ENCODE measurements at places on chromosomes 11 and 22.

DNA sequence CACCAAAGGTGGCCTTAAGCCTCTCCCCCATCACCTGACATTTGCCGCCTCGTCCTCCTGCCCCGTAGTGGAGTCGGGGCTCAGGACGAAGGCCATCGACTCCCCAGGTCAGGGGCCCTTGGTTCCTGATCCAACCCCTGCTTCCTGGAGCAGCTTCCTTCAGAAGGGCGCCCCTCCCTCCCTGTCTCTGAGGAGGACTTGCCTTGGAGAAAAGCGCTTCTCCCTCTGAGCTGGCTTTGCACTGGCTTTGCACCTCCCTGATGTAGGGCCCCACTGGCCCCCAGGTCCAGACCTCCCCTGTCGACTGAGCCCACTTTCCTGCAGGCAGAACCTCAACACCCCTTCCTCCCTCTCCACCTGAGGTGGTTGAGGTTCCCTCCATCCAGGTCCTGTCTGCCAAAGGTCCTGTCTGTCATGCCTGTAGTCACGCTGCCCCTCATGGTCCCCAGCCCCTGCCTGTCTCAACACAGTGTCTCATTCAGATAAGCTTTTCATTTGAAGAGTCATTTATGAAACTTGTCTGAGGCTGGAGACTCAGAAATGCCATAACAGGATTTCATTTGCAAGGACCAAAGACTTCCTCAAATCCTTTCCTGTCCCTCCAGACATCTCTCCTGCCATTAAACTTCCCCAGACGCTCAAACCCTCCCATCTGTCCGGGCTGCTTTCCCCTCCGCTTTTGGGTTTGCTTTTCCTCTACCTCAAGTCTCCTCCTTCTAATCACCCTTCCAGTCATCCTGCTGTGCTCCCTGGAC is 78.4 kb downstream of the MYO7A start:
- DNase-seq, result no peak

GRCh38 chr11:68442433-68442832 is 18.1 kb upstream of the PPP6R3 start:
- no peak for DNase-seq

DNA sequence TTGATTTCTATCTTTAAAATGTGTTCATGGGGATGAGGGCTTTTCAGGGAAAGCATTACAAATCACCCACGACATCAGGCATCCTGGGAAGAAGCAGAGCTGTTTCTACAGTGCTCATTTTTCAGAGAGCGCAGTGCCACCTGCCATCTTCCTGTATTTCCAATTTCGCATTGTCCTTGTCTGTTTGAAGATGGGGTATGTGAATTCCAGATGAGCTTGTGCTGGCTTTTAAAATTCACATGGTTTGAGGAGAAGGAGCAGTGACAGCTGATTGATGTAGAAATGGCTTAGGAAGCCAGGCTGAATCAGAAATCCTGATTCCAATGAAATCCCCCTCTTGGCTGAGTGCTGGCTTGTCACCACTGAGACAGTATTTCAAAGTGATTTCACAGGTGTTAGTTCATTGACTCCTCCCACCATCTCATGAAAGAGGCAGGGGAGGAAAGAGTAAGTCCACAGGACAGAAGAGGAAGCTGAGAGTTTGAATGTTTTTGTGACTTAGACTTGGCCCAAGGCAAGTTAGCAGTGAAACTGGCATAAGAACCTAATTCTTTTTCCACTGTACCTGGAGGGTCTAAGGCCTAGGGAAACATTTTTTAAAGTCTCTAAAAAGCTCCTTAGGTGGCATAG is 344.6 kb upstream of the C11orf87 start:
- no peak for DNase-seq

DNA sequence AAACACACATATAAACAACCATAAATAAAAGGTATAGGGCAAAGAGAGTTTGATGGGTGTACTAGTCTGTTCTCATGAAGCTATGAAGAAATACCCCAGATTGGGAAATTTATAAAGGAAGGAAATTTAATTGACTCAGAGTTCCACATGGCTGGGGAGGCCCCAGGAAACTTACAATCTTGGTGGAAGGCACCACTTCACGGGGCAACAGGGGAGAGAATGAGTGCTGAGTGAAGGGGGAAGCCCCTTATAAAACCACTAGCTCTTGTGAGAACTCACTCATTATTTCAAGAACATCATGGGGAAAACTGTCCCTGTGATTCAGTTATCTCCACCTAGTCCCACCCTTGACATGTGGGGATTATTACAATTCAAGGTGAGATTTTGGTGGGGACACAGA is 385.9 kb upstream of the ANO5 start:
- no peak for DNase-seq

DNA sequence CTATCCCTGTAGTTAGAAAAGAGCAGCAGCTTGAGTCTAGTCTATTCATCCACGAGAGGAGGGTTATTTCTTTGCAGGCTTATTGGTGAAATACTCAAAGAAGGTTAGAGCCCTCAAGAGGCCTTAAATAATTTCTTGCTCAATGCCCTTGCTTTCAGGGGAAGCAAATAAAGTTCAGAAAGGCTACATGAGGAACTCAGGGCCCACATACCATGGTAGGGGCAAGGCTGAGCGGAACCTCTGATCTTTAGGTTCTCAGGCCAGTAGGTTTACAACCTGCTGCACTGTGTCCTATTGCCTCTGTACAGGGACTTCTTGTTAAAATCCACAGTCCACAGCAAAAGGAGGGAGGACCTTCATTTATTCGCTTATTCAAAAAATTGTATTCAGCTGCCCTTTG is 101.7 kb downstream of the ADAMTS15 start:
- no peak for DNase-seq

- DNase-seq, result no peak
Measured at GRCh38 chr11:44333271-44334218, 23.6 kb upstream of the ALX4 start.

DNA sequence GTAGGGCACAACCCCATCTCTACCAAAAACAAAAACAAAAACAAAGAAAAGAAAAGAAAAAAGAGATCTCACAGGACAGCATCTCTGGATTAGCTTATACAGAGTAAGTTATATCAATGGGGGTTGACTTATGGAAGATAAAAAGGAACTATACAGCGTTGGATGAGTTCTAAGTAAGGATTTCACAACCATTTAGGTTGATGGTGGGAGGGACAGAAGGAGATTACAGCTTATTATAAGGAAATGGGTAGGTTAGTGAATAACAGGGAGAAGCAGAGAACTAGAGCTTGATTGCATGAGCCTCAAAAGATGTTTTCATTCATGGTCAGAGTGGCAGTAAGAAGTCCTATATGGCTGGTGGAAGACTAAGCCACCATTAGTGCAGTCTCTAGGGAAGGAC is 60.3 kb downstream of the CECR2 start:
- DNase-seq, result no peak

GRCh38 chr11:2094354-2095197 is 44.6 kb downstream of the IGF2 start:
- DNase-seq, result no peak

- DNase-seq, result no peak
Measured at GRCh38 chr11:130555251-130555841, 106.9 kb downstream of the ADAMTS15 start.

DNA sequence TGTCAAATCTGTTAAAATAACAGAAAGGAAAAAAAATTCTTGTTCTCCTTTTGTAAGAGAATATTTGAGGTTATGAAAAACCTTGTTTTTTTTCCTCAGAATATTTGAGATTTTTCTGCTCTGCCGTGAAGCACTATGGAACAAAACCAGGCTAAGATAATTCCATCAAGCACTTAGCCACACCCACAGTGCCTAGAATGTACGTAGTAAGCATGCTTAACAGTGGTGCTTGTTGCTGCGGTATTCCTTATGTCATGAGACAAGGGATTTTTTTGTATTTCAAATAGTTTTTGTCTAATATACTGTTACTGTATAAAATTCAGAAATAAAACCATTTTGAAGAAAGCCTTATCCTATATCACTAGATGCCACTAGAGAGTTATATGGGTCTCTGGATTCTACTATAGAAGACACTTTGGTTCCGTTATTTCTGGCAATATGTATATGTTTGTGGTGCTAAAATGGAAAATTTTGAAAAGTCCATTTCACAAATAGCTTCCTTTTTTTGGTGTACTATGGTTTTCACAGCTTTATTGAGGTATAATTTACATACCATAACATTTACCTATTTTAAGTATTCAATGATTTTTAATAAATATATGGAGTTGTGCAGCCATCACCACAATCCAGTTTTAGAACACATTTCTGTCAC is 23.7 kb downstream of the PDHX start:
- no peak for DNase-seq

DNA sequence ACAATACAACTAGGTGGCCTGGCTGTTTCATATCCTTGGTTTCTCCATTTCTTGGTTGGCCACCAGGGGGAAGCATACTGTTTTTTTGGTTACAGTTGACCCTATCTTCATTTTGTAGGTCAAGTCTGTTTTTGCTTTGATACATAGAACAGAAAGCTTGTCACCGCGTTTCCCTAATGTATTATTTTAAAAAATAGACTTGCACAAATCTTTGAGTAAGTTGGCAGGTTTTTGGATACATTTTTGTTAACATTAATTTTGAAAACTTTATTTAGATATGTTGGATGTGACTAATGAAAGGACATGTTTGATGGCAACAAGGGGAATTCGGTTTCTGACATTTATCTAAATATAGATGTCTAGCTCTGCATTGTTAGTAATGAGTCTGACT is 3.0 kb downstream of the NCR3LG1 start:
- DNase-seq, result no peak

DNA sequence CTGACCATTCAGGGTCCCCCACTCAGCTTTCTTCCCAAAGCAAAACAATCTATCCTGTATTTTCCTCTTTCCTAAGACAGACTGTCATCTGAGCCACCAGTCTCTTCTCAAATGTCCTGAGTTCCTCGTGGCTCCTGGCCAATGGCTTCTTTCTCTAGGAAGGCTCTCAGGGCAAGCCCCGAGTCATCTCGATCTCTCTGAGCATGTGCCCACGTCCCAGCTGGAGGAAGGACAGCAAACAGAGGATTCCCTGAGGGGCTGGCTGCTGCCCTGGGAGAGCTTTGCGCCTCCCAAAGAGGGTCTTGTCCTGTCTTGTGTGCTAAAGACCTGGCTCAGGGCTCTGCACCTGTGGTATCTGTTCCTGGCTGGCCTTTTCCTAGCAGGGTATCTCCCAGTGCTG is 8.3 kb downstream of the SLC37A2 start:
- DNase-seq, result no peak

- no peak for DNase-seq
Measured at GRCh38 chr11:30596832-30597231, 10.7 kb upstream of the MPPED2 start.

DNA sequence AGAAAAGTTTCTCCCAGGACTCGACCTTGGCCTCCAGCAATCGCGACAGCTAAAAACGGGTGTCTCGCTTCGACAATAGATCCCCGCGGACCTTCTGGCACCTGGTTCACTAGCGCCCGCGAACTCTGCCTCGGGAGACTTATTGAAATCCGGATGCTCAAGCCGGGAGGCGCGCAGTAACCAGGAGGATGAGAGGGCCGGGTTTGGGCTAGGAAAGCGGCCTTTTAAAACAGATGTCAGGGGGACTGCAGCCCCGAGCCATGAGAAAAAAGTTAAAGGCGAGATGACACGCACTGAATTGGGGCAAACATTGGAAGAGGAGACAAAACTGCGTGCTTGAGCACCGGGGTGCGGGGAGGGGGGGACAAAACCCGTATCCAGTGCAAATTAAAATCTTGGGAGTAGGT is 637 bp upstream of the ZBTB16 start:
- DNase-seq, result no peak

- DNase-seq, result no peak
Measured at GRCh38 chr11:11533057-11533456, 88.7 kb downstream of the GALNT18 start.

DNA sequence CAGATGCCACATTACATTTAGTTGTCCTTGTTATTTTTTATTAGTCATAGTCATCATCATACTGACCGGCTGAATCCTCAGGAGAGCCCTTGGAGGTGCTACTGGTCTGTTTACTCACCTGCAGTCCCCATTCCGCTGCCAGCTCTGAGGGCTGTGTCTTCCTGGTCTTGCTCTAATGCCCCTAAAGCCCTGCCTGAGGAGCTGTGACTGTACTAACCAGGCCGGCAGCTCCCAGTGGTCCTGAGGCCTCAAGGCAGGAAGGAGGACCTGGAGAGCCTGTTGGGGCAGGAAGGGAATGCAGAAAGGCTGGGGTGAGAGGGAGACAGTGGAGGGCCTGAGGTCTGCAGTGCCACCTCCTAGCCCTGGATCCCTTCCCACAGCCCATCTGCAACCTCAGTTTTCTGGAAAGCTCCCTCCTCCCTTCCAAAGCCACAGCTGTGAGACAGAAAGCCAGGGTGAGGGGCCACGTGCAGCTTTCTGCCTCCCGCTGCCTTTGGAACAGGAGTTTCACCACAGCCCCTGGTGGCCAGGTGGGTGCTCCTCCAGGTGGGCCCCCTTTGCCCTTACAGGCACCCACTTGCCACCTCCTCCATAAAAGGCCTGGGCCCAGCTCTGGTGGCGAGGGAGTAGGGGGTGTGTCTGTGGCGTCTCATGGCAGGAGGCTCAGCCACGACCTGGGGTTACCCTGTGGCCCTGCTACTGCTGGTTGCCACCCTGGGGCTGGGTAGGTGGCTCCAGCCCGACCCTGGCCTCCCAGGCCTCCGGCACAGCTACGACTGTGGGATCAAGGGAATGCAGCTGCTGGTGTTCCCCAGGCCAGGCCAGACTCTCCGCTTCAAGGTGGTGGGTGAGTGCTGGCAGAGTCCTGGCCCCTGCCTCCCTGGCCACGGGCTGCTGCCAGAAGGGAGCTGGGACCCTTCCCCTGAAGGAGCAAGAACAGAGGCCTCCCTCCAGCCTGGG is at the start of gene ZP1:
Gene ZP1 (plus strand): TSS at position 632 of the 960 bp plus-strand sequence. CDS start 20 bp downstream, at position 652.
- DNase-seq, result no peak

GRCh38 chr11:35141571-35141971 is 2.6 kb downstream of the CD44 start:
- no peak for DNase-seq

DNA sequence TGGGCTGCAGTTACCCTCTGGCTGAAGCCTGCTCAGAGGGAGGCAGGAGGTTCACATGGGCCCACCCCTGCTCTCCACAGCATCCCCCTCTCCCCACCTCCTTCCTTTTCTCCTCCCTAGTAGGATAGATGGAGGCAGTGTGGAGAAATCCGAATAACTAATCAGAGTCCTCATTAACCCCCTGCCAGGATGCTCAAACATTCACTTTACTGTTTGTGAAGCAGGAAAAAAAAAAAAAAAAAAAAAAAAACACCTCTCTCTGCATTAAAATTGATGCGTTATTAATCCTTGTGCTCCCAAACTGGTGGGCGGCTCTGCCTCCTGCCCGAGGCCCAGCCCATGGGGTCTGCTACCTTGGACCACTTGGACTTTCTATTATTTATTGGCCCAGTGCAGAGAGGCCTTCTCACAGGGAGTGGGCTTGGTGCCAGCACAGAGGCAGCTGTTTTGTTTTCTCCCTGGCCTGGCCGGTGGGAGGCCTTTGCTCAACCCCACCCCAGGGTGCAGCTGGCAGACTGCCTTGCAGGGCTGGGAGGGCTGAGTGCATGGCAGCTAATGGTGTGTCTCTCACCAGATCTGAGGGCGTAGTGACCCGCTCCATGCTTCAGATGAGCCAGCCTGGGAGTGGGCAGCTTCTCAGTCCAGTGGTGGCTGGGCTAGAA is 150.7 kb downstream of the PKNOX2 start:
- no peak for DNase-seq

GRCh38 chr22:42473484-42474193 is 41.4 kb upstream of the NFAM1 start:
- DNase-seq, result no peak

Data from NT2/D1 (cell line).